ENCODE measurements at places on chromosomes 7 and 10. TPM values are rescaled to one million over a fixed set of nuclear protein-coding genes. Genes with fewer than 3 reads are reported as not detected.

DNA sequence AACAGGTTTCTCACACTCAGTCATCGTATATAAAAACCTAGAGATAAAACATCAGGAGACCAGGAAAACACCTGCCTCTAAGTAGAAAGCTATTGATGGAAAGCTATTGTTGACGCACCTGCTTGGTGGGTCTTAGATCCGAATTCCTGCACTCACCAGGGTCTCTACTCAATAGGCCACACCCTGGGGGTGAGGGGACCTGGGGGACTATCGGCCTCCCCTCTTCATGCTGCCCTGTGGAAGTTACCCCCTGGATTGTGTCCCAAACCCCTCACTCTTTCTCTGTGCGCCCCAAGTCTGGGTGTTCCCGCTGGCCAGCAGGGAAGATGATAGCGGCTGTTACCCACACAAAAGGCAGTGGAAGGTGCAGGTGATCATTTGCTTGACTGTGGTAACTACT is 313.0 kb downstream of the WDR37 start:
- no peak for DNase-seq

- no peak for DNase-seq
Measured at GRCh38 chr7:151637781-151638261, 118.1 kb upstream of the RHEB start.

DNA sequence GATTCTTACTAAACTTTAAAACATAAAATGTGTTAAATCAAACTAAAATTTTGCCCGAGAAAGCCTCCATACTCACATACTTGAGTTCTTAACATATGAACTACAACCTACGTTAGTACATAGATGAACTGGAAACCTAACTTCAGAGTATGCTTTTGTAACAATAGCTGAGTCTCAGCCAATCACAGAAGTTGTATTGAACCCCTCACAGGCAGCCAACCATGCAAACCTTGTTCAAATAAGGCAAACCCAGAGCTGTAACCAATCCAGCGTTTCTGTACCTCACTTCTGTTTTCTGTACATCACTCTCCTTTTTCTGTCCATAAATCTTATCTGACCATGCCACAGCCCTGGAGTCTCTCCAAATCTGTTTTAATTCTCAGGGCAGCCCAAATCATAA is 157.3 kb upstream of the COL1A2 start:
- DNase-seq: no peak

DNA sequence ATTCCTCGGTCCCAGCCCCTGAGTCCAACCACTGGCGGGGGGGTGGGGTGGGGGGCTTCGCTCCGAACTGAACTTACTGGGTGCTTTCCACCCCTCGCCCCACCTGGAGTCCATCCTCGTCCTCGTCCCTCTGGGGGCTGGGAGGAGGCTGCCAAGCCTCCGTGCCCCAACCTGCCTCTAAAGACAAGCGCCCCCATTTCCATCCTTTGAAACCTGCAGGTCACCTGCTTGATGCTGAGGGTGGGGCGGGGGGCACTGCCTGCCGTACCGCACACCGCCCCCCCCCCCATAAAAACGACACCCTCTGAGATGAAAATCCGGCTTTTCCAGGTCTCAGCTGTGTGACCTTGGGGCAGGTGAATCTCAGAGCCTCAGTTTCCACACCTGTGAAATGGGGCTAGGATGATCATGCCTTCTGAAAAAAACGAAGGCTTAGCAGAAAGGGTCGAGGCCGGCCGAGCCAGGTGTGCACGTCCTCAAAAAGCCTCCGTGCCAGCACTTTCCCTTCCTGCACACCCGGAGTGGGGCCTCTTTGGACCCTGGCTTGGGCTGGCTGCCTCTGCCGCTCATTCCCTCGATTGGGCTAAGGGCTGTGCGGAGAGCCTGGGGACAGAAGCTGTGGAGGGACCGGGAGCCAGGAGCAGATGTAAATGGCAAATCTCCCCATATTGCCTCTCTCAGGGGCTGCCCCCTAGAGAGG is 967 bp downstream of the ELFN1 start:
- DNase-seq: no peak

DNA sequence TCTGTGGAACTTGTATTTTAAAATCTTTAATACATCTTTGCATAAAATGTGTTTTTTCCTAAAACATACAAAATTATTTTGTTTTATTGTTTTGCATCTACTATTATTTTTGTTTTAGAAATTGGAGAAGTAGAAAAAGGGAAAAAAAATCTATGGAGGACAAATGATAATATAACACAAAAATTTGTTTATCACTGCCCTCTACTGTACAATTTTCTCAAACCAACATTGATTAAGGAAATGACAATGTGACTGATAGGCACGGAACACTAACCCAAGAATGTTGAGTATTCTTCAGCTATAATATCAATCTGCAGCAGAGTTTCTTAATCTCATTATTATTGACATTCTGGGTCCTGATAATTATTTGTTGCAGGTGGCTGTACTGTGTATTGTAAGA is 9.5 kb upstream of the ING3 start:
- DNase-seq: no peak

The PTF1A gene
- not detected for total RNA-seq
